CD4-positive, alpha-beta T cell treated with Interleukin-10 for 1 hour (primary cell): ENCODE measurements at places on chromosomes 1 and 21.

DNA sequence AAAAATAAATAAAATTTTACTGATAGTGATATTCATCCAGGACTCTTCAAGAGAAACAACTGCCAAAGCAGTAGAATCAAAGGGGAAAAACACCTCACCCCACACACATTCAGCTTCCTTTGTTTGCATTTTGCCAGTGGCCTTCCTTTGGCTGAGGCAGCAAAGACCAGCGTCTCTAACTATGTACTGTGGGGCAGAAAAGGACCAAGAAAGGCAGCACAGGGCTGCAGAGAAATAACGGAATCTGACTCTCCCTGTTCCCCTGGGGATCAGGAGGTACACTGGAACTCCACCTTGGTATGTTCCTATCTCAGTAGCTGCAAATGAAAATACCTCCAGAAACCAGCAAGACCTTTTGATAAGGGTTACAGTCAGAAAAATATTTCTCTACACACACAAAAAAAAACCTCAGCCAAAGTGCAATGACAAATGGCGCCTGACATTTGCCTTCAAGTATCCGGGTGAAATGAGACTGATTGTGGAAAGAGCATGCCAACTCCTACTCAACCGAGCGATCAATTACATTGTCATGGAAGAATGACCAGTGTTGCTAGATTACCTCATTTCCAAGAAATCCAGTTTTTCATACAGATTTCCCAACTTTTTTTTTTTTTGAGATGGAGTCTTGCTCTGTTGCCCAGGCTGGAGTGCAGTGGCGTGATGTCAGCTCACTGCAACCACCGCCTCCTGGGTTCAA lies 50.9 kb downstream of the TARBP1 start:
- DNase-seq = no peak

- DNase-seq = no peak
Measured at GRCh38 chr1:109133002-109133706, 19.2 kb downstream of the ELAPOR1 start.

DNA sequence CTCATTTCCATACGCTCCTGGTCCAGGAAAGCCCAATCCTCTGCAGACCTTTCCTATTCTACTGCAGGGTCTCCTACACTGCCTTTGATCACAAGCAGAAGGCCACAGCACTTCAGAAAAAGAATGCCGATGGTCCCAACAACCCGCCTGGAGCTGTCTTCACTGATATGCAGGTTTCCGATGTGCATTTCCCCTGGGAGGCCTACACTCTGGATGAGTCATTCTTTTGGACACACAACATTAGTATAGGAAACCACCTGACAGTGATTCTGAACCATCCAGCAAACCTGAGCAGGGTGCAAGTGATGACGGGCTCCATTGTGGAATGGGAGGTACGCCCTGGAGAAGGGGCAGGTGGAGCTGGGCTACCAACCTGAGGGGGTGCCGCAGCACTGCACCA lies 15.0 kb downstream of the PCAT6 start:
- no peak for DNase-seq

DNA sequence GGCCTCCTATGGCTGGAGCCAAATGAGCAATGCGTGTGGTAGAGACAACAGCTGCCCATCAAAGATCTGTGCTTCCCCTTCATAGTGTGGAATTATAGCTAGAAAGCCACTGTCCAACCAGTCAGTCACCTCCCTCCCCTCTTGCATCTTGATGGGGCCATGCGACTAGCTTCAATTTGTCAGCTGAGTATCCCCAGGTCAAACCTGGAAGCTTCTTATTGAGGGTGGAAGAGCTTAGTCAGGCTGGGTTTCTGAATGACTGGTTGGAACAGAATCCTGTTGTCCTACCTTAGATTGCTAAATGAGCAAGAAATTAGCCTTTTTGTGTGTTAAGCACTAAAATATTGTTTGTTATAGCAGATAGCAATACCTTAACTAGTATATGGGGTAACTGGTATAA lies 625.4 kb downstream of the PTPRC start:
- DNase-seq = no peak

GRCh38 chr21:46154955-46155513 lies 345 bp downstream of the FTCD start:
- DNase-seq = no peak

DNA sequence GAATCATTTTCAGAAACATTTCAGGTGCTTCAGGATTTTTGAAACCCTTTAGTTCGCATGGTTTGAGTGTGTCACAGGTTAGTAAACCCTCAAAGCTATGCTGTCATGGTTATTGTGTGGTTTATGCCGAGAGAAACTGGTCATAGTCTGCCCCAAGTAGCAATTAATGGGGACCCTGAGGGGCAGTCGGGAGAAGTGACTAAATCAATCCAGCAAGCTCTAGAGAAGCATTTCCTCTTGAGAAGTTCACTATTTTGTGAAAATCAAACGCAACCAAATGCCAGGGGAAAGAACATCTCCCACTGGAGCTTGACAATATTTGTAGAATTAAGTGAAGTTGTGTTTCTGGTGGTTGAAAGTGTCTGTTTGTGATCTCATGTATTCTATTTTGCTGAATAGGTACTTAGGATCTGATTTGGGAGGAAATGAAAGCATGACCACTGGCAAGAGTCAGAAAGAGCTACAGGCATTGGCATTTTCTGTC lies 63.0 kb upstream of the BACH1 start:
- DNase-seq = no peak

DNA sequence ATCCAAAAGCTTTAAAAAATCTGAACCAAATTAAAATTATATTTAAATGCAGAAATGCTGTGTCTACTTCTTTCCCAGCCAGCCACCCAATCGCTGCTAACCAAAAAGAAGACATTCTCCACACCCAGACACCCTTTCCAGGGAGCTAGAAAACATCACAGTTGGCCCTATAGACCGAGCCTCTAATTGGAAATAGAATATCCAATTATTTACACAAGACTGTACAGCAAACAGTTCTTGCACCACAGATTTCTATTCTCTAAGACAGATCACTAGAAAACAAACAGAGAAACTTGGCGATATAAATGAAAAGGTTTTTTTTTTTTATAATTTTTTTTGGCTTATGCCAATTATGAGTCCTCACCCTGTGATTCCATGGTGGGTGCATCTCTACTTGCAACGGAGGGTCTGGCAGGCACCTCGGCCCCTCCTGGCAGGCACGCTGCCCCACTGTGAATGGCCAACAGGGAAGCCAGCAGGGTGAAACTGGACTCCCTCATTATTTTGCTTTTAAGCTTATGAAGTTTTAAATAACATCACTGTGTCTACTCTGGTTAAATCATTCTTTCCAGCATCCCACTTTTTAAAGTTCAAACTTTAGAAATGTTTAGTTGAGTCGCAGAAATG lies 29.2 kb downstream of the BCAR3 start:
- DNase-seq = no peak

GRCh38 chr1:212600980-212601379 lies 7.6 kb upstream of the ATF3 start:
- DNase-seq = no peak

- peak; percentile 63 for DNase-seq
Measured at GRCh38 chr1:210446479-210446878, 117.8 kb downstream of the HHAT start.

DNA sequence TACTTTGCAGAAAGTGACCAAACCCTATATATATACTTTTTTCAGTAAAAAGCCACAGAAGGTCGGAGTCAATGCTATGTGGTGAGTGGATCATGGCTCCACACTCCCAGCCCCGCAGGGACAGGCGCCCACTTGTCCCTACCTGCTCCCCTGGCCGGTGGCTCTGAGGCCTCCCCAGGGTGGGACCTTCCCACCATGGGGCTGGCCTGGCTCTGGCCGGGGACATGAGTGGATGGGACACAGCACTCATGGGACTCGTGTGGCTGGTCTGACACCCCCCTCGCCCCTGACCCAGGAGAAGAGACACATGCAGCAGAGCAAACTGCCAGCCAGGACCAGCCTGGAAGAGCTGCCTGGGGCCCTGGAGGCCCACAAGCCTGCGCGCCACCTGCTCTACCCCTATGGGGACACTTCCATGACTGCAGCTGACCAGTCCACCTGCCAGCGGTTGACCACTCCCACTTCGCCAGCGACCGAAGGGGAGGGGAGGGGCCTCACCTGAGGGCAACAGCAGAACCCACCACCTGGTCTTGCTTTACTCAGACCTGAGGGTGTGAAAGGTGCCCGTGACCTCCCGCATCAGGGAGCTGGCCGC lies 2.2 kb downstream of the SPATC1L start:
- no peak for DNase-seq

DNA sequence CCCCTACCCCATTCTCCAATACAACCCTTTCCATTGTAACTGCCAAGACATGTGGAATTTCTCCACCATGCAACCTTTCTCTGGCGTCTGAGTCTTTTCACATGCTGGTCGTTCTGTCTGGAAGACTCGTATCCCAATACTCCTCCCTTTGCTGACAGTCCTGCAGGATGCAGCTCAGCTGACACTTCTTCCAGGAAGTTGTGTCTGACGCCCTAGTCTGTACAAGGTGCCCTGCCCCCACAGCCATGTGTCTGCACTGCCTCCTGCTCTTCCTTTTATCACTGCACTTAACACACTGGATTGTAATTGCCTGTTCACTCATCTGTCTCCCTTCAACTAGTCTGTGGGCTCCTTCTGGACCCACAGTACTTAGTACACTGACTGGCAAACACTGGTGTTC lies 188.0 kb downstream of the LMX1A start:
- DNase-seq = no peak

DNA sequence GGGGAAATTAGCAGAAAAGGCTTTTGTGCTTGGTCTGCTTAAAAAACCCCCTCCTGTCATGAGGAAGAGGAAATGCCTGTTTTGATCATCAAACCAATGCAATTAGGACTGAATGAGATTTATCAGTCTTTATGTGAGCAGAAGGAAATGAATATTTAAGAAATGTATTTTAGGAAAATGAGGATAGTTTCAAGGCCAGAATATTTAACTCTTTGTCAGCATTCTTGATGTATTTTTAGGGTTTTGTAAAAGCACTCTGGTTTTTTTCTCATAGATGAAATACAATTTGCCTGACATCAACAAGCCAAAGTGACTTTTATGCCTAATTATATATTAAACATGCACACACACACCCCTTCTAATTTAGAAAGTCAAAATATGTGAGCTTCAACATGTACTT lies 213.8 kb downstream of the GRIK1 start:
- no peak for DNase-seq

DNA sequence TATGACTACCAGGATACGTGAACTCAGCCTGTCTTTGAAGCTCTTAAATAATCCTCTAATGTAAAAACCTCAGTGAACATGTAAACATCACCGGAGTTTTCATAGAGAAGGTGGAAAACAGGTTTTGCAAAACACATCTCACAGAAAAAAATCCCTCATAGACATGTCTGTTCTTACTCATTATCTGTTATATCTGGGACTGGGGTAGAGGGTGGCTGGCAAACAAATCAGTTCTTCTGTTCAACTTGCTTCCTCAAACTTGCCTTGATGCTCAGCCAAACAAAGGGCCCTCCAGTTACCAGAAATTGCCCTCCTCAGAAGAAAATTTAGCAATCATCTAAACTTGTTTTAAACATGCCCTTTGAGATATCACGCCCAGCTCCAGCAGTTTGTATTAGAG lies 66.1 kb upstream of the CXADR start:
- DNase-seq = no peak

DNA sequence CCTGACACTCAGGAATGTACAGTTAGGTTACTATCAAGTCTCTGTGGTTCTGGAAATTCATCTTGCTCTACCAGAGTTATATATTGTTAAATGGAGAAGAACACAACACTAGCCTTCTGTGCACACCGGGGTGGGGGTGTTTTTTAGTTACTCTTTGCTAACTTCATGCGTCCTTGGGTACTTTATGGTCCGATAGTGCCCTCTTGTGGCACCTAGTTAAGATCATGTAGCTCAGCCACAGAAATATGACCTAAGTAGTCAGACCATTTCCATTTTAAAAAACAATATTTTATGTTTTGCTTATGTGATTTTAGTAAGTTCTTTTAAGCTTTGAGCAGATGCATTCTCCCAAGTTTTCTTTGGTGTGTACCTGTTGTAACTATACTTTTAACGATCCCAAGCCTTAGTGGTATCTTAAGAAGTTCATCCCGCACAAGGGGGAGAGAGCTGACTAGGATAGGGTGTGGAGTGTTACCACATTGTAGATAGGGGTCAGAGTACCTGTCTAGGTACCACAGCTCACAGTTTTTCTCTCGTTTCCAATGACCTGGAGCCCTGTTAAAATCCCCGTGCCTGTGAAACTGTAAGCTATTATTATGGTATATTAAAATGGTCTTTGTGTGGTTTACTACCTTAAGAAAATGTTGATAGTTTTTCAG lies 20.6 kb upstream of the SH3D21 start:
- DNase-seq = peak; percentile 85

DNA sequence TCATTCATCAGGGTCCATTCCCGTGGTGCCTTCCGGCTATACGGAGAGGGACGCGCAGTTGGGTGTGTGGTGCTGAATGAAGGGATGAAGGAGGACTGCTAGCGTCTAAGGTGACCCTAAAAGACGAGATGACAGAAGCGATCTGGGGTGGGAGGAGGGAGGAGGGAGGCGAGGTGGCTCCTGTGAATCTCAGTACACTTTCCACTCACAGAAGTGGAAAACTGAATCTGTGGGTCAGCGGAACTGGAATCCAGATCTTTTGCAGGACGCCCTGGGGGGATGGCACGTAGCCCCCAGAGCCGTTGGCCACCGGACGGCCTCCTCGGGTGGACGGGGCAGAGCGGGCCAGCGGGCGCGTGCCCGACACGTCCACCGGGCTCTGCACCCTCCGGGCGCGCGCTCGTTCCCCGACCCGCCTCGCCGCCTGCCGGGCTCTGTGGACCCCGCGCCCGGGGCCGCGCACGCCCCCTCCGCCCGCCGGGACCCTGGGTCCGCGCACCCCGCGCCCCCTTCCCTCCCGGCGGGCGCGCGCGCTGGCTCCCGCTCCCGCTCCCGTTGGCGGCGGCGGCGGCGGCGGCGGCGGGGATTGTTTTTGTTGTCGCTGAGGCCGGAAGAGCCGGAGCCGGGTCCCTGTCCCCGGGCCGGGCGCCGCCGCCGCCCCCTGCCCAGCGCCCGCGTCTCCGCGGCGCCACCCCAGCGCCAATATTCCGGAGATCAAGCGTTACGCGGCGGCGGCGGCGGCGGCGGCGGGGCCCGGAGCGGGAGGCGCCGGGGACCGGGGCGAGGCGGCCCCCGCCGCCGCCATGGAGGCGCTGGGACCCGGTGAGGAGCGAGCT lies at the start of gene AGO4:
Gene AGO4 (plus strand): TSS at position 403 of the 836 bp plus-strand sequence. CDS start 401 bp downstream, at position 804.
- peak; percentile 45 for DNase-seq

- no peak for DNase-seq
Measured at GRCh38 chr1:183804916-183805841, at the start of gene RGL1. Gene RGL1 (plus strand): TSS chr1:183805120. CDS start chr1:183805298, 178 bp downstream.
